PC-9 (cell line): ENCODE measurements at places on chromosomes 7 and 10. TPM values are rescaled to one million over a fixed set of nuclear protein-coding genes. Genes with fewer than 3 reads are reported as not detected.
A peak's percentile ranks its signal among the peaks of the same experiment; 100 is the strongest.

The STRIP2 gene
- 6.4 and 9.5 TPM in 2 replicates for total RNA-seq

The TMEM196 gene
- total RNA-seq, result not detected in 2 replicates

GRCh38 chr10:75836064-75836463 lies 404.6 kb downstream of the LRMDA start:
- DNase-seq, result no peak

- DNase-seq, result peak; percentile 79
These were observed 103.1 kb downstream of the PRKCQ start for GRCh38 chr10:6476989-6477388.
